ENCODE measurements at places on chromosomes 2 and 18.

DNA sequence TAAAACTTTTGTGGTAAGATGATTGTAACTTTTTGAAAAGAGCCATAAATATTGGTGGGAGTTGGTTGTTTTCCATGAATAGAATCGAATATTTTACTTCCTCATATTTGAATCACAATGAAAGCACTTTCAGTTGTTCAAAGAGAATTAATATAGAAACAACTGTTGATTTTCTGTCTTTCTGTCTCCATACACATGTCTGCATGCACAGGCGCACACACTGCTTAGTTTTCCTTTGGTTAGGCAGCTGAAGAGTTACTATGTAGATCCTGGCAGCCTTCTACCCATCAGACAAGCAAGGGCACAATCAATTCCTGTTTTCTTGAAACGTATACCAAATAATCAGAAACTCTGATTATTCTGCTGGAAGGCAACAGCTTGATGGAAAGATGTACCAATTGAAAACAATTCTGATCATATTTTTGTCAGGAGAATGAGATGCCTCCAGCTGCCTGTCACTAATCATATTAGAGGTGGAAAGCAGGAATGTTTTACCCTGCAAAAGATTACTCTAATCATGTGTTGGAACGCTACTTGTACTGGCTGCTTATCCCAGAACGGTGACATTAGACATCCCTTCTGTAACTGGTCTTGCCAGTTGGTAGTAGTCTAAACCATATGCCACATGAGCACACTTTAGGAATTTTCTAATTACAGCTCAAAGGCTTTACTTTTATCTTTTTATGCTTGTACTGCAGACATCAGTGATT lies 24.0 kb downstream of the SPATS2L start:
- no peak for DNase-seq

GRCh38 chr2:98026292-98026691 lies 30.5 kb upstream of the TMEM131 start:
- DNase-seq = no peak

GRCh38 chr18:49561289-49562193 lies at the start of gene LIPG:
LIPG (plus strand) TSS chr18:49562057; CDS start chr18:49562309, 252 bp downstream.
- DNase-seq = peak; percentile 79

DNA sequence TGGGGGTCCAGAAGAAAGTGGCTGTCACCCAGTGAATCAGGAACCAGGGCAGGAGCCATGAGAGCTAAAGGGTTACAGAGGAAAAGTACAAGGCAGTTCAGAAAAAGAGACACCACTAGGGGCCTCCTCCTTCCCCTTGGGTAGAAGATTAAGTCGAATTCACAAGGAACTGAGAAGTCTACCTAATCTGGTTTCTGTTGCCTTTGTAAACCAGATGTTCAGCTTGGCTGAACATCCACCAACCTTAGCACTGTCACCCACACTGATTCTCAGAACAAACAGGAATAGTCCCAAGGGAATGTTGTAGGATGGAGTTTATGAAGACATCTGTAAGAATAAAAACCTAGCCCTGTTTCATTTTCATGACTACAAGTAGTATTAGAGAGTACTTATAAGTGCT lies 90.4 kb upstream of the NOSTRIN start:
- no peak for DNase-seq

DNA sequence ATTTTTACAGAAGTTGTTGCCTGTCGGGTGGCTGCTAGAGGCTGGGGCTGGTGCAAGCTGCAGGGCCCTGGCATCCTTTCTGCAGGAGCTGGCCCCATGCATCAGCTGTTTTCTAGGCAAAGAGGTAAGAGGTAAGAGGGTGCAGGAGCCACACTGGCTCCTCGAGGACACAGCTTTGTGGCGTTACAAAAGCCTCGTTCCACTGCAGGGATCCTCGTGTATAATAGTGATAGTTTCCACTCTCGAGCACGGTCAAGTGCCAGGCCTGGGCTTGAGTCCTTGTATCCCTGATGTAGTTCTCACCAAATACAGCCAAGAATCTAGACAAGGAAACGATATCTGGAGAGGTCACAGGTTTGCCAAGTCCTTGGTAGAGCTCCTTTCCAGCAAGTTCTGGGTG lies 33.2 kb upstream of the FHOD3 start:
- DNase-seq = no peak

DNA sequence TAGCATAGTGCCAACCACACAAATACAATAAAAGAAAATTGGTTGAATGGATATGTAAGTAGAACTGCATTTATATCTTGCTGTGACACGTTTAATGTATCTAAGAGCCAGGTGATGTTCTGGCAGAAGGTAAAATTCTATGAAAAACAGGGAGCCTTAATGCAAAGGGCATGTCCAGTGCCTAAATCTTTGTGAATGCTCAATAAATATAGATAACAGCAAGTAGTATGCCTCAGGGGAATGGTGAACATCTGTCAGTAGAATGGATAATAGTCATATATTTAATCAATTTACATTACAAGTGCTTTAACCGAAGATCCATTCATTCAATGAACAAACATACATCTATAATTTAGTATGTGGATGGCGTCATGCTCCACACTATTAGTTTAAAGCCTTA lies 43.7 kb upstream of the NYAP2 start:
- DNase-seq = no peak

DNA sequence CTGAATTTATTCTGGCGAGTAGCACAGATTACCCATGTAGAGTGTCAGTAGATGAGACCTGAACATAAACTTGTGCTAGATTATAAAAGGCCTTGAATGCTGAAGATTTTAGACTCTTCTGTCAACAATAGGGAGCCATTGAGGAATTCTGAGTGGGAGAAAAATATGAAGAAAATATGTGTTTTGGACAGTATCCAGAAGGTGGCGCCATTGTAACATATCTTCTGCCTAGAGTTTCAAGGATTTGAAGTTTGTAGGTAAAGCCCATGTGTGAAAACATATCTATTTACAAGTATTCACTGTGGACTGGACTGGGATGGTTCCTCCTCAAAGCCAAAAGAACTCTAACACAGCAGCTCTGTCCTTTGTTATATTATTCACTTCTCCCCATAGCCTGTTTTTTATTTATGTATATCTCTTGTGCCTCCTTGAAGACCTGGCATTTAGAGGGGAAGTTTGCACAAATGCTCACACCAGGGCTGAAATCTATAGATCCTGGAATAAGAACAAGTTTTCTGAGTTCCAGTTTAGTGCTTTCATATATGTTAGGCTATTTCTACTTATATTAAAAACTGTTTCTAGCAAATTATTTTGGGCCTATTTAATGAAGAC lies 124.9 kb downstream of the RDH14 start:
- peak; percentile 74 for DNase-seq

DNA sequence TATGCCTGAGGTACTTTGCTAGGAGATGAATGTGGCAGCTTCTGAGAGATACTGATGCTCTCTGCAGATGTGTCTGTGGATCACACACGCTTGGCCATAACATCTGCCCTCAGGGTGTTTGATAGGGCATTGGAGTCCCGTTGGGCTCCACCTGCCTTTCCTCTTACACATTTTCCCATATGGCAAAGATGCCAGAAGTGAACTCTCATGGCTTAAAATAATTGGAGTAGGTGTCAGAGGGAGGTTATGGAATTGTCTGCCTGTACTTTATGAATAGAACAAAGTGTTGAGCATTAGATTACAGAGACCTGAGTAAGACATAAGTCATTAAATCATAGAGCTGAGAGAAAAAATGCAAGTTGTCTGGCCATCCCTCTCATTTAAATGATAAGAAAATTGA lies 75.3 kb upstream of the PNPT1 start:
- no peak for DNase-seq

- DNase-seq = no peak
Measured at GRCh38 chr2:19371996-19372582, 13.7 kb upstream of the OSR1 start.

DNA sequence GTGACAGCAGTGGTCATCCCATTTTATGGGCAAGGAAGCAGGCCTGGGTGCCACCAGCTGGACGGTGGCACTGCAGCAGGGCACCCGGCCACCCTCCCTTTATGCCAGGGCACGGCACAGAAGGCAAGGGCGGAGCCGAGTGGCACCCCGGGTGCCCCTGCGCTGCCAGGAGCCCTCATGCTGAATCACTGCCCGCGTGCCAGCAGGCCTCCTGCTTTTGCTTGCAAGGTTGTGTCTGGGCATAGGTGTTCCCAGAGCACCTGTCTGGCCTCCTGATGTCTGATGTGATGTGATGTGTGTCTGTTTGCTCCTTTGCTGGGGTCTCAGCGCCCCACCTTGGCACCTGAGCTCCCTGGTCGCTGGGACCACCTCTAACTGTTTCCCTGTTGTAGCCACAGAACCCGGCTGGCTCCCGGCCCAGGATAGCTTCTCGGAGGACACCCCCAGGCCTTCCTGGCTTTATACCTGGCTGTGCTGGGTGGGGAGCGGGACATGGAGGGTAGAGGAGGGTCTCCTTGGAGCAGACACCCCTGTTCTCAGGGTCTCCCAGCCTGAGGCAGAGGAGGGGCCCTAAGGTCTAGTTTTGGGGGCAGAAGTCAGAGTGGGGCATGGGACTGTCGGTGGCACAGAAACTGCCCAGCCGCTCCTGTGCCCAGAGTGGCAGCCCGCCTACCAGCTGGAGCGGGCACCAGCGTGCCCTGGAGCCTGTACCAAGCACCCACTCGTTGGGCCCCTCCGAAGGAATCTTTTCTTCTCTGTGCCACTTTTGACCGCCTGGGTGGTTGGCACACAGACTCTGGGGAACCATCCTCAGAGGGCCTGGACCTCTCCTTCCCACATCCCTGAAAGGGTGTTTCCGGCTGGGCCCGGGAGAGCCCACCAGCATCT lies 3.6 kb downstream of the GPC1 start:
- no peak for DNase-seq

DNA sequence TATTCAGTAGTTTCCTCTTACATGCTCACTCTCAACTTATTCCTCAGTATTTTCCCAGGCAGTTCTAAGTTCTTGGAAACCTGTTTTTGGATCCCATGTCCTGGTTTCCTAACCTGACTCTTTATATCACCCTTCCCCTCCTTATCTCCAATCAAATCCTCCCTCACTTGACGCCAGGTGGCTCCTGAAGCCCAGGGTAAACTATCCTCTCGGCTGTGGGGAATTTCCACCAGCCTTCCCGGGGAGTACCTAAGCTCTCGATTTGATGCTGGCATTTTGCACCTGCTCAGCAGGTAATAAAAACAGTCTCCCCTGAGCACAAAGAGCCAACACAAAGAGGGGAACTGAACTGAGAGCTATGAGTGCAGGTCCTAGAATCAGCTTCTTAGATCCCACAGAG lies 538.0 kb downstream of the SLC4A3 start:
- DNase-seq = no peak

GRCh38 chr2:69124343-69124742 lies 111.4 kb downstream of the ANTXR1 start:
- no peak for DNase-seq

DNA sequence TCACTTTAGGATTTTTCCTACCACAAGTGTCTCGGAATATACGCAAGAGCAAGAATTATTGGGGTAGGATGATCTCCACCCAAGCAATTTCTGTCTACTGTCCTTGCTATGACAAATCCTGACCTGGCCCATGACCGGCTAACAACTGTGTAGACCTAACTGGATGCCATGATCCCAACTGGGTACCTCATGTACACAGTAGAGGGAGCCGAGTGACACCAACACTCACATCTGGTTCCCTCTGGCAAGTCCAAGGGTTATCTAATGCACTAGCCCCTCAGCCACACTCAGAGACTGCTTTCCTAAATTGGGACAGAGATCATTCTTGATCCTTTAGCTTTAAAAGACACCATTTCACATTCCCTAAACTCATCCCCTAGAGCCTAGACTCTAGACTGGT lies 60.7 kb upstream of the ZNF532 start:
- DNase-seq = no peak

DNA sequence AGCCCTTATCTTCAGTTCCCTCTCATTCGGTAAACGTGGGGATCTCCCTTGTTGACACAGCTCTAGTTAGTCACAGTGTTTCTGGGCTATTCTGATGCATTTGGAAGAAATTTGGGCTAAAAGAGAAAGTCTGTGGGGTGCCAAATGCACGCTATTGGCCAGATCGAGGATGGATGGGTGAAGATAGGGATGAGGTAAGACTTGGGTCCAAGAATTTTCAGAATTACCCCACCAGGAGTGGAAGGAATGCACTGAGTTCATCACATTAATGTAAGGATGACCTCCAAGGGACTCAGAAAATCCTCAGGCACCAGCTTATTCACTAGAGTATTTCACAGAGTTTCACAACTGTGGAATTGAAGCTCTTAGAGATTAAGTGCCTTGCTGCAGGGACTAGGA lies 49.3 kb downstream of the NRP2 start:
- DNase-seq = no peak

- DNase-seq = no peak
Measured at GRCh38 chr2:160111951-160112798, 49.8 kb upstream of the PLA2R1 start.

- no peak for DNase-seq
Measured at GRCh38 chr2:58558881-58559280, 317.8 kb upstream of the FANCL start.

DNA sequence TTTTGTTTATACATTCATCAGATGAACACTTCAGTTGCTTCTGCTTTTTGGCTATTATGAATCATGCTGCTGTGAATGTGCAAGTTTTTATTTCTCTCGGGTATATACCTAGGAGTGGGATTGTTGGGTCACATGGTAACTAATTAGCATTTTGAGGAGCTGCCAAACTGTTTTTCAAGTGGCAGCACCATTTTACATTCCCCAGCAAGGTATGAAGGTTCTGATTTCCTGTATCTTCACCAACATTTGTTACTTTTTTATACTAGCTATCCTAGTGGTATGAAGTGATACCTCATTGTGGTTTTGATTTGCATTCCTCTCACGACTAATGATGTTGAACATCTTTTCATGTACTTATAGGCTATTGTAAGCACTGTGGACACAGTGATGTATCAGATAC lies 53.9 kb downstream of the DYNC1I2 start:
- no peak for DNase-seq

DNA sequence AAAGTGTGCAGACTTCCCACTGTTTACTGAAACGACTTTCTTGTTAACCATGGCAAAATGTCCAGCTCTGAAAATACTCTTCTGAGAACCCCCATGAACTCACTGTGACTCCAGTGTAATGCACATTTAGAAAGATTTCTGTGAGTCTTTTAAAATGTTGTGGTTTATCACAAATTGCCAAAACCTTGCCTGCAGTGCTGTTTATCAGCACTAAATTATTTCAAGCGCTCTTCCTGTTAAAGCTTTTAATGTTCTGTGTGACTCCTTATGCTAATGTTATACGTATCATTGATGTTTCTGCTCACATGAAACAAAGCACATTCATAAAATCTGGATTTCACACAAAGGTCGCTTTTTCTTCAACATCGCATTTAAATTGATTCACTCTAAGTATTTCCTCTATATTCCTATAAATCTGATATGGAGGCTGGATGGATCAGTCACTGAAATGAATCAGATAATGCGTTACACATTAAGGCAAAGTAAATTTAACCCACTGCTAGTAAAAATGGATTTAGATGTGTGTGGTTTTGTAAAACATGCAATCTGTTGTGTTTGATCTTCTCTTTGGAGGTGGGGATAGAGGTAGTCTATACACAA lies 521.2 kb downstream of the NYAP2 start:
- peak; percentile 4 for DNase-seq

DNA sequence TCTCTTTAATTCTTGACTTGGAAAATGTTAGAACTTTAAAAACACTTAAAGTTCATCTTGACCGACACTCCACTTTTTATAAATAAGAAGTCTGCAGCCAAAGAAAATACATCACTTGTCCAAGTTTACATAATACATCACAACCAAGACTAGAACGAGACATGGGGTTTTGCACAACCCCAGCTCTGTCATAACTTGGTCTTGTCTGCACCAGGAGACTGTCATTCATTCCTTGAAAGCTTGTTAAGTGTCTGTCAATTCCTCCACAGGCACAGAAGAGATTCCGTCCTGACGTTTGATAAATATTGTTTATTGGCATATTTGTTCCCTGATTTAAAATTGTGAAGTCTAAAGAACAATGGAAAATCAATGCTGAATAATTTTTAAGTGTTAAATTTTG lies 139.5 kb upstream of the SETBP1 start:
- no peak for DNase-seq
